ENCODE measurements at places on chromosomes 11 and 22. TPM values are rescaled to one million over a fixed set of nuclear protein-coding genes. Genes with fewer than 3 reads are reported as not detected.

- DNase-seq: no peak
Observed at GRCh38 chr11:27039873-27040272, 742 bp upstream of the BBOX1 start.

GRCh38 chr11:122721201-122721963 lies 65.9 kb downstream of the UBASH3B start:
- DNase-seq: no peak

DNA sequence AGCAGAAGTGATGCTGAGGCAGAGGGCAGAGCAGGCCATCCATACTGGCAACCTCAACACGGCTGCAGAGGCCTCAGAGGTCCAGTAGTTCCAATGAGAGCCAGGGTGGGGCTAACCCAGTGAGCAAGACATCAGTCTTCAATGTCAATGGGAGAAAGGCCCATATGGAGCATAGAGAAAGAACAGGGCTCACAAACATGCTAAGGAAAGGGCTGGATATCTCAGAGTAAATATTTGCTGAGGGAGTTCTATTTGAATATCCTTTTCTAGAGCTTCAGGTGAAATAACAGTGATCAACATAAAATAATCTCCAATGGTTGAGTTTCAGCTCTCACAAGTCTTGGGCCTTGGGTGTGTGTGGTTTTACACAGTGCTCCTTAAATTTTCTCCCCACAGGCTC lies 50.8 kb upstream of the CCDC90B start:
- no peak for DNase-seq

DNA sequence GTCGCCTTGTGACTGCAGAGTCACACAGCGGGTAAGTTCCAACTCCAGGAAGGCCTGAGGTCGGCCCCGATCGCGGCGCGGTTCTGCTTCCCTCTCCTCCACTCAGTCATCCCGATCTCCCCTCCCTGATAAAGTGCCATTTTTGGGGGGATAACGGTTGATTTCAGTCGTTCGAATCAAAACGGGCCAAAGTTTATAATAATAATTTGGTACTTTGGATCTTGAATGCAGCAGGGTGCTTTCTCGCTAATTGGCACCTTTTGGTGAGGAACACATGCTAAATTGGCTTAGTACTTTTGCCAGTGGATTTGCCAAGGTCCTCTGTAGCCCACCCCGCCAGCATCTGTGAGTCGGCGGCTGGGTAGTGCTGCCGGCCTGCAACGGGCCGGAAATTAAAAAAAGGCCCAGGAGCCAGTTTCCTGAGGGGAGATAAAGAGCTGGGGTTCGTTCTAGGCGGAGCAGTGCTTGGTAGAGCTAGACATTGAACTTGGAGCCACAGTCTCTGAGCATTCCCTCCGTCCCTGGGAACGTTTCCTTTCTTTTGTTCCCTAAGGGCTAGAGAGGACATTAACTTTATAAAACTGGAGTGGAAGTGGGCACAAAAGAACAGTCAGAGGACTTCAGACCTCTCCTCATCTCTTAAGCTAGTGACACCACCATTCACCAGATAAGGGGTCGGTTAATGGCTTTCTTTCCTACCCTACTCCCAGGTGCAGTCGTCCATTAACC lies 997 bp downstream of the UBE2L3 start:
- peak; percentile 20 for DNase-seq

GRCh38 chr11:126615845-126616244 lies 260.4 kb downstream of the ST3GAL4 start:
- DNase-seq: no peak

DNA sequence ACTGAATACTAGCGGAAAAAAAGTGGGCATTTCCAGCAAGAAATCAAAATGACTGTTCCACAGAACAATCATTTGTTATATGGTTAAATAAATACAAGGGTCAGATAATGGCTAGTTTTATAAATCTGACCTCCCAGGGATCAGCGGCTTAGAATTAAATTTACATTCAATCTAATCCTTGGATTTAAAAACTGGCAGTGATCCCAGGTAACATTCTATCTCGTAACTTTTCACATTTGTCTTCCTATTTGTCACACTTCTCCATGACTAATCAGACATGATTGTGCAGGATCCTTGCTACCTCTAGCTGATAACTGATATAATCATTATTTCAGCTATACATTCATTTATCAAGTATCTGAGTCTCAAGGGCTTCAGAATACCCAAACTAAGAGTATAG lies 2.9 kb upstream of the MMP3 start:
- DNase-seq: no peak

- peak; percentile 54 for DNase-seq
Observed at GRCh38 chr11:98625526-98625925, 395.2 kb upstream of the CNTN5 start.

DNA sequence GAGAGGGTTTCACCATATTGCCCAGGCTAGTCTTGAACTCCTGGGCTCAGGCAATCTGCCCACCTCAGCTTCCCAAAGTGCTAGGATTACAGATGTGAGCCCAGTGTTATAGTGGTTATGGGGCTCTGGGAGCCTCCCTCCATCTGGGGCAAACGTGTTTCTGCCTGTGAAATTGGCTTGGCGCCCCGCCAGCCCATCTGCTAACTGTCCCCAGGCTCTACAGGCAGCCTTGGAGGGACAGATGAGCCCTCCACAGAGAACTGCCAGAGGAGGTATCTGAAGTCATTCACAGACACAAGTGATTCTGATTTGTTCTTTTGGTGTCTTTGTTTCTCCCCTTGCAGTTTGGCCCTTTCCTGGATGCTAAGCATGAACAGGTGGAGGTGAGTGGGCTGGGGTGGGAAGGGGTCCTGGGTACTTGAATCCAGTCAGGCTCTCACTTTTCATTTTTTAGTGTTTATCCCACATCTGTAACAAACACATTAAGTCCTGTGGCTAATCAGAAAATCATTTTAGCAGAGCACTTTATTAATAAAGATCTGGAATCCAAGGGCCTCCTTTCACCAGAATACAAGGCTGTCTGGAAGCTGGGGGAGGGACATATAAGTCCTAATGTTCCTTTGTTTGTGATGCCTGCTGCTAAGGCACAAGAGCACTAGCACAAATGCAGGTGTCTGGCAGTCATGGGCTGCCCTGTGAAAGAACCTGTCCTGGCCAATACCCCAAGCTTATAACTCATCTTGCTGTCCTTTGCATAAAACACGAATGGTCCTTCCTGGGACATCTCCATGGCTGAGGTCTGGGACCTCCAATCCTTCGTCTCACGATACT lies 25.7 kb upstream of the CDC42EP2 start:
- no peak for DNase-seq

- DNase-seq: no peak
Observed at GRCh38 chr11:29809121-29809520, 207.7 kb downstream of the KCNA4 start.

DNA sequence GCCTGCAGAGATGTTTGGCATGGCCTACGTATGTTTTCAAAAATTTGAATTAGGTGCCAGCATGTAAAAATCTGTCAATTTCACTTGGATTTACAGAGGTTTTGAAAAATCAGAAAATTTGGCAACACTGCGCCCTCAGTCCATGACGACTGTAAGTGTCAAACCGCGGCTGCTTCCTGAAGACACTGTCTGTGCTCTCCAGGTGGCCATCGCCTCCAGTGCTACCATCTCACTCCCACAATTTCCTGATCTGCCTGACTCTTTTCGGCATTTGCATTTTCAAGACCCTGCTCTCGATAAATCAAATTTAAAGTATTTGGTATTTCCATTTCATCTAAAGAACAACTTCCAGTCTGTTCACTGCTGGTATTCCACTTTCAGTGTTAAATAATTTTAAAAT lies 34.6 kb downstream of the VSIG10L2 start:
- peak; percentile 12 for DNase-seq

DNA sequence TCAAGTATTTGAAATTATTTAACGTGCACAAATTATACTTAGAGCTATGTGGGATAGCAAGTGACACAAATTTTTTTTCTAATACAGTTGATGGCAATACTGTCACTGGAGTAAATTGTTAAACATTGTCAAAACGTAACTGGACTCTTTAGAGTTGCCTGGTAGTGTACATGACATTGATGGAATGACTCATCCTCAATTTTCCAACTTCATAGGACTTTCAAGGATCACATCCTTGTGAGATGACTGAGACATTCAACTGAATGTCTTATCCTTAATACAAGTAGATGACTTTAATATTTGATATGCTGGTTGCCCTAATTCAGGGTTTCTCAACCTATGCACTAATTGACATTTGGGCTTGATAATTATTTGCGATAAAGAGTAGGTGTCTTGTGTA lies 310.0 kb downstream of the SWAP70 start:
- no peak for DNase-seq

- no peak for DNase-seq
Observed at GRCh38 chr11:41398175-41398574, 61.3 kb downstream of the LRRC4C start.

- no peak for DNase-seq
Observed at GRCh38 chr11:21896216-21896615, 296.7 kb upstream of the ANO5 start.

DNA sequence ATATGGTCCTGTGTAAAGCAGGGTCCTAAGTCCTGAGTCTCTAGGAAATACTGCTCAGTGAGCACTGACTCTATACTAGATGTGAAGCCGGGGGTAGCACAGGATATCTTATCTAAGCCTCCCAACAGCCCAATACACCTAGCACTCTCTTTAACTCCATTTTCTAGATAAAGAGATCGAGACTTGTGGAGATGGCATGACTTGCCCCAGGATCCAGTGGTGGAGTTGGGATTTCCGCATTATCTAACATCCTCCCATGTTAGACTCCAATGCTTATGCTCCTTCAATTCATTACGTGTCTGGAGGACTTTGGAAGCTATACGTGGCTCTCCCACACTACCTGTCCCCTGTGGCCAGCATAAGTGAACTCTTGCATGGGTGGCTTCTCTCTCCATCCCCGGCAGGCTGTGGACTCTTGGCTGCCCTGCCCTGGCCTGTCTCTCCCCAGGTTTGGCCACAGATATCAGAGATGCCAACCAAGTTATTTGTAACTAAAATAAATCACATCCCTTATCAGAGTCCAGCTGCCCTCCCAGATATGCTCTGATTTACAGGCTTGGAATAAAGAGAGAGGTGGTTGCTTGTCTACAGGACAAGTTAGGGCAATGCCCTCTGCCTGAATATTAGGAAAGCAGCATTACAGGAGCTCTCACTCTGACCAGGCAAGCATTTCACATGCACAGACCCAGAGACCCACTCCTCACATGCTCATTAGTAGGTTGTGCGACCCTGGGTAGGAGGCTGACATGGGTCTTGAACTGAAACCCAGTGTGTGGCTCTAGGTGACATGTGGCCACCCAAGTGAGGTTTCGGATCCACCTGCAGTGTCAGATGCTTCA lies 4.5 kb downstream of the CD44 start:
- no peak for DNase-seq

DNA sequence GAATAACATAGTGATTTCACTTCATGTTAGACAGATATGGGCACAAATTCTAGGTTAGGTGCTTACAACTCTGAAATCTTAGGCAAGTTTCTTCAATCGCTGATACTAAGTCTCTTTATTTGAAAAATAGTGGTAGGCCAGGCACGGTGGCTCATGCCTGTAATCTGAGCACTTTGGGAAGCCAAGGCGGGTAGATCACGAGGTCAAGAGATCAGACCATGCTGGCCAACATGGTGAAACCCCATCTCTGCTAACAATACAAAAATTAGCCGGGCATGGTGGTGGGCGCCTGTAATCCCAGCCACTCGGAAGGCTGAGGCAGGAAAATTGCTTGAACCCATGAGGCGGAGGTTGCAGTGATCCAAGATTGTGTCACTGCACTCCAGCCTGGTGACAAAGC lies 729.4 kb downstream of the METTL15 start:
- no peak for DNase-seq

DNA sequence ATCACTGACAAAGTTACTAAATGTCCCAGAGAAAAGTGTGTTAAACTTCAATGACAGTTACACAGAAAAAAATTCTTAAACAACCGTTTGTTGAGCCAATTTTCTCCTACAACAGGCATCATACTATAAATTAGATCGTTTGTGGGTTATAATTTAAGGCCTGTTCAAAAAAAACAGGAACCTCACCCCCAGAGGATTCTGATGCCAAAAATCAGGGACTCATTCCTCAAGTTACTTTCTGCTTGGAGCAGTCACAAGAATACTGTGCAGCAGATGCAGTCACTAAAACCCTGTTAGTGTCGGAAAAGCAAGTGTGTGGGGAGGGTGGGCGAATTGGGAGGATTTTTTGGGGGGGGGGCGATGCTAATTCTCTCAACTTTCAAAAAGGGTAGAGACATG lies 657 bp downstream of the CWC15 start:
- no peak for DNase-seq

DNA sequence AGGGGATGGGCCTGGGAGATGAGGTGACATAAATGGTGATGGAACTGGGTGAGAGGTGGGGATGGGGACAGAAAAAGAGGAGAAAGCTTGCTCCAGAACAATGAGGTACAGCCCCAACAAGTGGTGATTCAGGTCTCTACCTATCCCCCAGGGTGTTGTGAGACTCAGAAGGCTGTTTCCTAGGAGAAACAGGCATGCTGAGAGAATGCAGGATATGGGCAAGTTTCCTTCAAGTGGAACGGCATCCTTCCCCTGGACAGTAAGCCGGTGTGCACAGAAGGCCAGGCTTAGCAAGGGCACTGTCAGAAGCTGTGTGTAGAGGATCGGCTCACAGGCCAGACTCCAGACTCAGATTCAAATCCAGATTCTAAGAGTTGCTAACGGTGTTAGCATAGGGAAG lies 34.1 kb upstream of the CRTAM start:
- DNase-seq: no peak

DNA sequence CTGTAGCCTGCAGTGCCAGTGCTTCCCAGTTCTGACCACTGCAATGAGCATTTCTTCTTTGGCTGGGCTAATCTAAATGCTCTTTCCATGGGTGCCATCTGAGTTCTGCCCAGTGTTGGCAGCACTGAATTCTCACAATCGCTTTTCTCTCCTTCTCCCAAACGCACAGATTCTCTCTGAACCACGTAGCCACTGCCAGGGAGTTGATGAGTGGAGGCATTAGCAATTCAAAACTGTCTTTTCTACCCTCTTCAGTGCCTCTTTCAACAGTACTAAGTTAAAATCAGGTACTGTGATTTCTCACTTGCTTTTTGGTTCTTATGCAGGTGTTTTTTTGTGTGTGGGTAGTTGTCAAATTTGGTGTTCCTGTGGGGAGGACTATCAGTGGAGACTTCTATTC lies 745.0 kb upstream of the ANO5 start:
- no peak for DNase-seq

Gene CD248
- 0.62 TPM for total RNA-seq

Gene C11orf91
- total RNA-seq: not detected

Gene DRICH1
- not detected for total RNA-seq

Gene MMP12
- not detected for total RNA-seq

Gene PGA5
- total RNA-seq: not detected

Gene MS4A6E
- total RNA-seq: not detected

Gene STK33
- 56.5 TPM for total RNA-seq

Gene CNTN5
- total RNA-seq: 0.19 TPM

Gene DNAJC24
- 80.9 TPM for total RNA-seq

Gene CASP4
- total RNA-seq: not detected

Gene ARL2
- total RNA-seq: 171 TPM

Gene ARHGAP8
- 8.9 TPM for total RNA-seq

Gene MRGPRE
- total RNA-seq: not detected

Gene ZNF280A
- total RNA-seq: 3.7 TPM

Gene RIBC2
- 0.59 TPM for total RNA-seq

Gene TENM4
- total RNA-seq: 16.6 TPM

Gene OR10G7
- total RNA-seq: not detected
